ENCODE measurements at places on chromosomes 12 and 14. TPM values are rescaled to one million over a fixed set of nuclear protein-coding genes. Genes with fewer than 3 reads are reported as not detected.

Gene TSPAN11
- total RNA-seq: 5.8 TPM

Gene TDRD9
- 2.3 TPM for total RNA-seq

Gene CPNE8
- 34.0 TPM for total RNA-seq

Gene ABCC9
- total RNA-seq: 44.1 TPM

Gene EFCAB11
- 6.6 TPM for total RNA-seq

Gene HOXC12
- total RNA-seq: not detected

Gene CLMN
- total RNA-seq: 6.5 TPM

- no peak for DNase-seq
Measured at GRCh38 chr12:1504895-1505311, 89.5 kb downstream of the FBXL14 start.

DNA sequence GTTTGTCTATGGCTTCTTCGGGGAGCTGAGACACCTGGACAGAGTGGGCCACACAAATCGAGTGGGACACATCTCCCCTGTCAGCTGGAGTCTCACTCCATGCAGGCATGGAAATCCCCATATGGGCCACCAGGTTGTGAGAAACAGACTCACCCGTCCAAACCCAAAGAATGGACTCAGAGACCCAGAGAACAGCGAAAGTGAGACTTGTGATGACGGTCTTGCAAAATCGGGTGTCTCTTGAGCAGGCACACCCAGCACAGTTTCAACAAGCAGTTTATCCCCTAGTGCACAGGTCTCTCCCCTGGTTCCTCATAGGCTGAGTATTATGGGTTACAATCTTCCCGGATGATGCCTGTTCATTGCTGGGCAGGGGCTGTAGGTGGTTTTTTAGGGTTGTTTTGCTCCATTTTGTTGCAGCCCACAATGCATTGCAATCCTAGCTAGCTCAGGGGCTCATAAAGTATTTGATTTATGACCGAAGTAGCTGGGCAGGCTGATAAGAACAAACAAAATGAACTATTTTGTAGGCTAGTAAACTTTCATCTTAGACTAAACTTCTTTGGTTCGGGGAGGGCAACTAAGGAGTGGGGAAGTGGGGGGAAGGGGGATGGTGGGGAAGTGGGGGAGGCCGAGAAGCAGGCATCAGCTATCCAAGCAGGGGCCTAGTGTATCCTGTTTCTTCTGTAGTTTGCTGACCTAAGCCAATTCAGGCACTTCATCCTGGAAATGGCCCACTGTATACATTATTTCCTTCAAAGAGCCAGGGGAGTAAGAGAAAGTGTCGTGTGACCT is 45.3 kb downstream of the IQSEC3 start:
- DNase-seq: no peak

DNA sequence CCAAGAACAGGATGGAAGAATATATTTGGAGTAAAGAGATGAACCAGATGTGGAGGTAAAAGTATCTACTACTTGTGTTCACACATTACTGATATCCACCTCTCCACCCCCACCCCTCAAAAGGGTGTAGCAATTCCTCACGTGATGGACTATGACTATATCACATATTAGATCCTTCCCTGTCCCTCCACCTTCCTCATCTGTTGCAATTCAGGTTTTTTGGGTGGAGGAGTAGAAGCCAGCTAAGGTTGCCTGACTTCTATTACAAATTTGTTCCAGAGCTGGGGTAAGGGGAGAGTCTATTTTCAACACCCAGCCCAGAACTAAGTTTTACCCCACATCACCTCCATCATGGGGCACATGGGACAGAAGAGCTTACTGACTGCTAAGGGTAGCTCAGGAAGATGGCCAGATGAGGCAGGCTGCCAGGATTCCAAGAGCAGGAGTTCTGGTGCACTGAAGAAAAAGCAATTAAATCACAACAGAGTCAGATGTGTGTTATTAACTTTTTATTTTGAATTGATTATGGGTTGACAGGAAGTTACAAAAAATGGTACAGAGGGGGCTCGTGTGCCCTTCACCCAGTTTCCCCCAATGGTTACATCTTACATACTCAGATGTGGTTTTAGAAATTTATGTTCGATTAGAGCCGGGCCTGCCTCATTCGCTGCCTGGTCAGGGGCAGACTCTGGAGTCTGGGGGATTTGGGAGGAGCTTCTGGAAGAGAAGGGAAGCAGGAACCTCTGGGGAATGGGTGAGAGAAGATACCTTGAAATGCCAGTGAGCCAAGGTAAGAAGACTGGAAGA is 2.1 kb downstream of the RNASE13 start:
- no peak for DNase-seq

DNA sequence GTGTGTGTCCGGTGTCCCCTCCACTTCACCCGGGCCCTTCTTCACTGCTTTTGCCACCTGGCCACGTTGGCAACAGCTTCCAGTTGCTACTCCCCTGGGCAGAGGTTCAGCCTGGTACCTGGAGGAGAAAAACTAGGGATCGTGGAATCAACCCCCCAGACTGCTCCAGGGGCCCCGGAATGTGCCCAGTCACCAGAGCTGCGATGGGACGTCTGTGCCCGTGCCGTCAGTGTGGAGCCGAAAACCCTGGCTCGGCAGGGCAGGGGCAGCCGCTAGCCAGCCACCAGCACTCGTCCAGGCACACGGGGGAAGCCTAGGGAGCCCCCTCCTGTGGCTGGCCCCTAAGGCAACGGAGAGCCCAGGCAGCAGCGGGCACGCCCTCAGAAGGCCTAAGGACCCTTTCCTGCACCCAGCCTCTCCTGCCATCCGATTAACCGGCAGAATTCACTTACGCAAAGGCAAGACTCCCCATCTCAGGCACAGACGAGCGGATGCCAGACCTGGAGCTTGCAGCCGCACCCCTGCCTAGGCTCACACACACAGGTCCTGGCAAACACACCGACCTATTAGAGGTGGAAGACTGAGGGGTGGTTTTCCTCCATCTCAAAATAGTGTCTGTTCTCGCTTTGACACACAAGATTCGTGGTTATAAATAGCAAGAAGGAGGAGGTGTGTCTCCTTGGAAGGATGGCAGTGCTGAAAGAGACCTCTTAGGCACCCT is 62.6 kb downstream of the FBXL14 start:
- no peak for DNase-seq

- no peak for DNase-seq
Measured at GRCh38 chr14:76531821-76532318, 155.9 kb downstream of the ESRRB start.

DNA sequence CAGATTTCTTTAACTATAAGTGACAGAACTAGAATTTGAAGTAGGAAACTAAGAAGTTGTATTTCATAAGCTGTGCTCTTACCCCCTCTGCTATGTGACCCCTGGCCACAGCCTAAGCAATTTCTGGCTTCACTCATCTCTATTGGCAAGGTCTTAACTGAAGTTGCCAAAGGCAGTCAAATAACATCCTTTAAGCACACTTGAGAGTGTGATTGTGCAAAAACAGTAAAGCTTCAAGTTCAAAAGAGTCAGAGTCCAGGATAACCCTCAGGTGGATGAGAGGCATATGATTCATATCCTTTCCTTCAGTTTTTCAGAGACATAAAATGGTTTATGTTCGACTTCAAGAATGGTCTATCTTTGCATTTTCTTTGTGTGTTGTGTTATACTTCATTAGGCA is 45.2 kb downstream of the GRIP1 start:
- DNase-seq: no peak

GRCh38 chr12:94079566-94080340 is 68.6 kb upstream of the PLXNC1 start:
- no peak for DNase-seq

DNA sequence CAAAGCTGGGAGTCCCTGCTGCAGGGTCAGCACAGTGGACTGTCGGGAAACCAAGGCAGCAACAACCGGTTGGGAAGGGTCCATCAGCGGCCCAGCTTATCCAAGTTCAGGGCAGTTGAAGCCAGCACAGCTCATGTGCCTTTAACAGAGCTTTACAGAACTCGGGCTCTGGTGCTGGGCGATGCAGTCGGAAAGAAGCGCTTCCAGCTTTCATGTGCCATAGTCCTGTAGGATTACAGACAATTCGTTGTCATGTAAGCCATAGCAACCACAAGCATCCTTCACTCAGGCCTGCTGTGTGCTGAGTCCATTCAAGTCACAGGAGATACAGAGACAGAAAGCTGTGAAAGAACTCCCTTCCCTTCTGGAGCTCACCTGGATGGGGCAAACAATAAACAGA is 3.5 kb upstream of the FAM181A start:
- DNase-seq: no peak

- DNase-seq: no peak
Measured at GRCh38 chr12:50120953-50121352, 8.9 kb downstream of the COX14 start.

DNA sequence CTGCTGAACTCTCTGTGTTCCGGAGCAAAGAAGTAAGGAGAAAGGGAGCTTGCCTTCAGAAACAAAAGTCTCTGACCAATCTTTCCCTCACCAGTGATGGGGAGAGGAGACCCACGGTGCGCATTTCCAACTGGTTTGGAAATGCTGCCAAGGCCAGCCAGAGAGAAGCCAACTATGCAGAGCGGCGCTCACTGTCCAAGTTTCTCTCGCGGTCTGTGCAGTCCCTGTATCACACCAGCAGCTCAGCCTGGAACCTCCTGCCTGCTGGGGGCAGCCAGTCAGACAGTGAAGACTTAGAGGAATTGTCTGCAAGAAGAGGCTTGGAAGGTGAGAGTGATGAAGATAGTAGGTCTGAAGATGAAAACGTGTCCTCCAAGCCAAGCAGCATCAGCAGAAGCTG is 206.2 kb downstream of the NAV3 start:
- no peak for DNase-seq

DNA sequence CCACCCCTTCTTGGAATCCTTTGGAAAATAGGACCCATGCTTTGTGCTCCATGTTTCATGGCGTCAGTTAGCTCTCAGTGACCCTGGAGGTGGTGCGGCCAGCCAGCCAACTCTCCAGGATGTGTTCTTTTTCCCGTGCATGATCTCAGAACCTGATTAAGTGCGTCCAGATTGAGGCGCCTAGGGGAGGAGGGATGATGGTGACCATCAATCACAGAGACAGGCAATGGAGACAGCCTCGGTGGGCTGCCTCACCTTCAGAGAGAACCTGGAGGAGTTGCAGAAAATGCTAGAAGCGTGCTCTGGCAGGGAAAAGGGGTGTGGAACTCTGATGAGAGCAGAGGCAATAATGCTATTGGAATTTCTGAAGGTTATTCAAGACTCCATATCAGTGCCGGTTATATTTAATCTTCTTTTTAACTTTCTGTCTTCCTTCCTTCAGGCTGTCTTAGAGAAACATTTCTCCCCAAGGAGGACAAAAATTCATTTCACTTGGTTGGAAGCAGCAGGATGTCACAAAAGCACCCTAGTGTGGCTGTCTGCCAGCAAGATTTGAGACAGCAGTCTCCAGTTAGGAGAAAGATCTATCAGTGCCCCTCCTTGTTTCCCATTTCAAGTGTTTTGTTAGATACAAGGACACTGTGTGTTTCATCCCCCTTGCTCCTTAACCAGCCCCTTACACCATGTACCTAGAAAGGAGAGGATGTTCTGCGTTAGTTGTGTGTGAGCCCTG is 53.3 kb upstream of the IGF1 start:
- DNase-seq: no peak
